Activated naive CD4-positive, alpha-beta T cell treated with anti-CD3 and anti-CD28 coated beads, Interleukin-2, amount 50 U/mL, for 16 hours (primary cell): ENCODE measurements at places on chromosomes 7 and 10.

GRCh38 chr10:103745341-103746247, 109.8 kb downstream of the SH3PXD2A start:
- peak; percentile 44 for DNase-seq

DNA sequence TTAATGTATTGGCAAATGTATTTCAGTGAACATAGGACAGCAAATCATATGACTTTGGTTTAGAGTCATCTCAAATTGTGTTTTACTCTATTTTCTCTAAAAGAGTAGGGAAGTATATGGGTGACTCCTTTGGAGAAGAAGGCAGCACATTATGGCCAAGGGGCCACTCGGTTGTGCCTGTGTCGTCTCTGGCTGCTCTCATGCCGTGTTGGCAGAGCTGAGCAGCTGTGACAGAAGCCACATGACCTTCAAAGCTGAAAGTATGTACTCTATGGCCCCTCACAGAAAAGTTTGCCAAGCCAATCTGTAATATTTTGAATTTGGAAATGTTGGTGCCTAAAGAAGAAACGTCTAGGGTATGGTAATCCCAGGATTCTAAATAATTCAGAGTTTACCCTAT, 47.5 kb downstream of the TASOR2 start:
- no peak for DNase-seq

DNA sequence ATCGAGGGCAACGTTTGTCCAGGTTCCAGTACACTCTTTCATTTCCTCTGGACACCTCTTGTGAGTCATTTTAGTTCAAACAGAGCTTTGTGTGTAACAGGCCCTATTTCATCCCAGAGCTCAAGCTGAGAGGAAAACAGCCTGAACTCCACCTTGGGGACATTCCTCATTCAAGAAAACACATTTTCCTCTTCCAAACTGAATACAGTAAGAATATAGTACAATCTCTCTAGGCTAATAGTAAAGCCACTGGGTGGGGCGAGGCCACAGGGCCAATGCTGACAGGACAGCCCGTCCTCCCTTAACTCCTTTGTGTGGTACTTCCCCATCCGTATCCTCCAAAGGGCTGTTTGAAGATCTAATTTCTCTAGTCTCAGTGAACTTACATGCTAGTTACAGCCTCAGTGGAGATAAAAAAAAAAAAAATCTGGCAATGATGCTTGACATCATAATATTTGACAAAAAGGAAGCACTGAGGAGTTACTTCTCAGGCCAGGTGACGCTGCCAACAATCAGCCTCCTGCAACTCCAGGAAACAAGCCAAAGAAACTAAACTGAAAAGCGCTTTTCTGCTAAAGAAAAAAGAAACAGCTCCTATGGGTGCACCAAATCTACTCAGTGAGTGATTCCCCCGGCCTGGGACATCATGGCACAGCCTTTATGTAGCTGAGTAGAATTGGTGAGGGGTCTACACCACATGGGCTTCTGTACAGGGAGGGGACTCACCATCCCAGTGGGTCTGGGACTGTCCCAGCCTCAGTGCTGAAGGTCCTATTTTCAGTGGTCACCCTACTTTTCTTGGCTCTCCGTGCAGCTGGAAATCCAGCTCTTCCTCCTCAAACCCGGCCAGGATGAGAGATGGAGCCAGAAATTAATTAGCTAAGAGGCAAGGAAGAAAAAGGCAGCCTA, 238.2 kb upstream of the NEBL start:
- DNase-seq, result no peak

DNA sequence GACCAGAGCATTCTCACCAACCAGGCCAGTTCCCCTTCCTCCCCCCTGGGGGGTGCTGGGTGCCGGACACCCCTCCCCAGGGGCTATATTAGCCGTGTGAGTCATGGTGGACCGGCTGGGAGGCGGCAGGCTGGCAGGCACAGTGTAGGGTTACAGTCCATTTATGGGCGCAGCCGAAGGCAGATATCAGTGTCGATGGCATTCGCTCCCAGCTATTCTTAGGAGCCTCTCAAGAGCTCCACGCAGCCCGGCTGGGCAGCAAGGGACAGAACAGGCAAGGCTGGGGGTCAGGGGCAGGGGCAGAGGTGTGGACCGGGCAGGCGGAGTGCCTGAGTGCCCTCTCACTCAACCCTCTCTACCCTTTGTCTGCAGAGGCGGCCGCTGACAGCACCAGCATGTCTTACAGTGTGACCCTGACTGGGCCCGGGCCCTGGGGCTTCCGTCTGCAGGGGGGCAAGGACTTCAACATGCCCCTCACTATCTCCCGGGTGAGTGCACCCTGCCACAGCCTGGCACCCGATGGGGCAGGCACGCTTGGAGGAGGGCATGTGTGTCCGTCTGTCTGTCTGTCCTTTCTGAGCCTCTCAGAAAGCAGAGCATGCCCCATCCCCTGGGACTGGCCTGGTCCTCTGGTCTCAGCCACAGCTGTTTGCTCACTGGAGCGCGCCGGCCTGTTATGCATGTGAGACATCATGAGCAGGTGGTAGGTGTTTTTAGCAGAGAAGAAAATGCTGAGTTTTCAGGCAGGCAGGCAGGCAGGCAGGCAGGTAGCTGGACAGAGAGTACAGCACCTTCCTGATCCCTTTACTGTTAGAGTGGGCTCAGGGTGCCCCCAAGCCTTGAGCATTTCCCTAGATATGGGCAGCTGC, at the start of gene LDB3:
TSS of gene LDB3 (plus strand) at position 215 of the 869 bp plus-strand sequence. CDS start at position 396, 181 bp downstream.
- no peak for DNase-seq

GRCh38 chr7:12754179-12754578, 66.7 kb downstream of the ARL4A start:
- no peak for DNase-seq

DNA sequence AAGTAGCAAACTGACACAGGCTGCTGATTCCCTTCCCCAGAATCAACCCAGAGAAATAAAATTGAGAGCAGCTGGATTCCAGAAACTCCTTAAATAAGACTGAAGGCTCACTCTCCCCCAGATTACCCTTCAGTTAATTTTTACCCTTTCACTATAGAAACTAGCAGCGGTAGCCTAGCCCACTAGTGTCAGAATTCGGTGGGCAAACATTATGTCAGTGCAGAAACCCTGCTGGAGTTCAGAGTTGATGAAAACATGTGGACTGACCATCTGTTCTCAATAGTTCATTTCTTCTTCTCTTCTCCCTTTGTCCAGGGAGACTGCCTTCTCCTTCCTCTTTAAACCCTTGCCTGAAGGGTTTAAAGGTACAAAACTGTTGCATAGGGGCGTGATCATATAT, 100.1 kb downstream of the PODXL start:
- DNase-seq, result no peak

DNA sequence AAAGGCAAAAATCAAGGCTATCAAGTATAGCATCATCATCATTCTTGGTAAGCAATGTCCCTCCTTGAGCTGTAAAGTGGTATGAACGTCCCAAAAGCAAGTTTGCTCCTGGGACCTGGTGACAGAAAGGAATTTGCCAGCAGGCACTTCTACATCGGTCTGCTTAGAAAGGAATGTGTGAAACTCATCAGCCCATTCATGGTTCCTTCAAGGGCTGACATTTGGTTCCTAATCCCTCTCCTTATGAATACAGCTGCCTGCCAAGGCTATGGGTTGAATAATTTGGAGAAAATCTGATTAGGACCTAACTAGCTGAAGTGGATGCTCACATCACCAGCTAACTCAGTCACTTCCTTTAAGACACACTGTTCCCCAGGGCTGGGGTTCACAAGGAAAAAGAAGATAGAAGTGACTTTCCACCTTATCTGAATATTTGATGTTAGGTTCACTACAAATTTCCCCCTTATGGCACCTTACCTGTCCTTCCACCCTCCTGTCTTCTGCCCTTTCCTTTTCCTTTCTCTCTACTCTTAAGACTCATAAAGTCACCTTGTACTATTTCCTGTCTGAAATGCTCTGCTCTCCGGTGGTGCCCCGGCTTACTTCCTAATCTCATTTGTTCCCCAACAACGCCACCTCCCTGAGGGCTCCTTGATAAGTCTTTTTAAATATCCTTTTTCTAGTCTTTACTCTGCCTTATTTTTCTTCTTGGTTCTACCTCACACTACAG, 187.1 kb downstream of the NPSR1 start:
- no peak for DNase-seq

- DNase-seq, result no peak
Observed at GRCh38 chr7:39531818-39532217, 34.4 kb upstream of the YAE1 start.

DNA sequence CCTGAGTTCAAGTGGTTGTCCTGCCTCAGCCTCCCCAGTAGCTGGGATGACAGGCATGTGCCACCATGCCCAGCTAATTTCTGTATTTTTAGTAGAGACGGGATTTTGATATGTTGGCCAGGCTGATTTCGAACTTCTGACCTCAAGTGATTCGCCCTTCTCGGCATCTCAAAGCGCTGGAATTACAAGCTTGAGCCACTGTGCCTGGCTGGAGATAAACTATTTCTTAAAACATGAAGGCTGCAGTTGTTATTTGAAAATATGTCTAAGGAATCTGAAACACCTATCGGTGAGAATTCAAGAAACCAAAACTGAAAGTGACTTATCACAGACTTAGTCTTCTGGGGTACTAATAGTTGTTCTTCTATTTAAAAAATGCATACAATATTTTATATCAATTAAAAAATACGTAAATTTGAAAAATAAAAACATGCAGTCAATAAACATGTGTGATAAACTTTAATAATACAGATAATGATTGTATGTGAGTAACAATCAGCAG, 176.9 kb upstream of the PRSS58 start:
- no peak for DNase-seq
